NCI-H82 (cell line): ENCODE measurements at places on chromosomes 5 and 9.

GRCh38 chr5:74007193-74007592 is 381.2 kb downstream of the ARHGEF28 start:
- no peak for DNase-seq

- no peak for DNase-seq
Measured at GRCh38 chr9:89706731-89707191, 101.9 kb downstream of the GADD45G start.

GRCh38 chr5:6556089-6556801 is 76.6 kb downstream of the NSUN2 start:
- DNase-seq: peak; percentile 13

DNA sequence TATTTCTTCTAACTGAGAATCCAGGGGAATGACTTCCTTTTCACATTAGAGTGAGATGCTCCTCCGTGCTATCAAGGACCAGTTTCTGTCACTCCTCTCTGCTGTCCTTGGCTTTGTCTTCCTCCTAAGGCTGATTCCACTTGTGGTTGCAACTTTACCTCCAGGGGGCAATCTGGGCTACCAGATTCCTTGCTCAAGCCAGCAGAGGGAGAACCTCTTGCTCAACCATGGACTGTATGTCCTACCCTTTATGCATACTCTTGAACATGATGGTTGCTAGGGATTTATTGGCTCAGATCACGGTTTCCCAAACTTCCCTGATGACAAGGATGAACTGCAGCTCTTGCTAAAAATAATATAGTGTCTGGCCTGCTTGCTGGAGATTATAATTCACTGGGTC is 24.0 kb downstream of the NNT start:
- peak; percentile 77 for DNase-seq

- no peak for DNase-seq
Measured at GRCh38 chr9:137411645-137412380, 11.1 kb downstream of the EXD3 start.

DNA sequence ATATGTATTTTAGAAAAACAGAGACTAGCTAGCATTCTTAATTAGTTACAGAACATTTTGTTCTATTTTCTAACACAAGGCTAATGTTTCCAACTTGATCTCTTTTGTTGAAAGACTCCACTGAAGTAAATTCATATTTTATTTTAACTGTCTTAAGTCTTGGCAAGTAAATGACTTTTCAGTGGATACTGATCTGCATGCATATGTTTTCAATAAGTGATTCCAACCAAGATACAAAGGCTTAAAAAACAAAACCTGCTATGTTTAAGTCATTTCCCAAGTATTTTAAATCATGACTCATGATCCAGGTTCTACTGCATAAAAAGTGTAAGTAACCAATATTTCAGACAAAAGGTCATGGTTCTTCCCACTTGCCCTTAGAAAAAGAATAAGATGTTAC is 5.7 kb downstream of the CDO1 start:
- no peak for DNase-seq

DNA sequence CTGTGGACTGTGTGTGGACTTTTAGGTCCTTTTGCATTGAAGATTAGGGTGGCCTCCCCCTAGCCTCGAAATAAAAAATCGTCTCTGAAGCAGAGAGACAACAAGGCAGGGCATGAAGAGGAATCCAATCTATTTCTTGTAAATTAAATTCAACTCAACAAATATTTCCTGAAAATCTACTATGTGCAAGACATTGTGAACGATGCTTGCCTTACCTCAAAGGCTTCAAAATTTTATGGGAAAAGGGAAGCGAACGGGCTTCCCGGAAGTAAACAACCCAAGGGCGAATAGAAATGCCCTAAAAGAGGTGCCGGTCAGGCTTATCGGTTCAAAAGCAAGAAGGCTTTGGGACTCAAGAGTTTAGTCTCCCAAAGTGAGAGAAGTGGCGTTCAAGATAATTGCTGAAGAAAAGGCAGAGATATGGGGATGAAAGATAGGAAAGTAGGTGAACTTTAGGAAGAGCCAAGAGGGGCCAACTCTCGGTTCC is 525 bp downstream of the KIF24 start:
- DNase-seq: peak; percentile 62

DNA sequence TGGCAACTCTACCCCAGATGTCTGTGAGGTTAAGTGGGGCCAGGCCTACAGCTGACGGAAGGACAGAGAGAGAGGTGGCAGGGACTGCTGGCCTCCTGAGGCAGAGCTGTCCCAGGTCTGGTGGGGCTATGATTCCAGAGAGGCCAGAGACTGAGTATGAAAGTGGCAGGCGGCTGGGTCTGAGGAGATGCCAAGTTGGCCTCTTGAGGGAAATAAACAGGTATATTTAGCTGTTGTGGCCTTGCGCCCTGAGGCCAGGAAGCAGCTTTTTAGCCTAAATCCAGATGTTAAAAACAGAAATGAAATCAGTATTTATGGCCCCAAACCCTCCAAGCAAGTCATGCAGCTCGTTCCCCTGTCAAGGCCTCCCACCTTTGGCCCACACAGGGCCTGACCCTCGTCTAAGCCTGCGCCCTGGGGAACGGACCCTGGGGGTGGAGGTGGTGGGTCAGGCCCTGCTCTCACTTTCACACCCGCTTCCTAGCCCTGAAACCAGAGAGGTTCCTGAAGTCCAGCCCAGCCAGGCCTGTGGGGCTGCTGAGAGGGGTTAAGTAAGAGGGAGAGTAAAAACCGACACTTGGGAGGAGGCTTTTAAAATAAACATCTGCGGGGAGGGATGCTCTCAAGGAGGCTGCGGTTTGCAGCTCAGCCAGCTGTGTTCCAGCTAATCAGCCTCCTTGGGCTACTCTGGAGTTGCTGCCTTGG is 18.7 kb downstream of the PCDHGC5 start:
- no peak for DNase-seq

GRCh38 chr5:10306114-10306513 is 1.6 kb downstream of the CMBL start:
- DNase-seq: peak; percentile 11

GRCh38 chr5:176361437-176362232 is at the start of gene KIAA1191:
TSS of gene KIAA1191 (minus strand) at chr5:176361764. CDS start at chr5:176359508, 2,256 bp downstream.
- peak; percentile 88 for DNase-seq

DNA sequence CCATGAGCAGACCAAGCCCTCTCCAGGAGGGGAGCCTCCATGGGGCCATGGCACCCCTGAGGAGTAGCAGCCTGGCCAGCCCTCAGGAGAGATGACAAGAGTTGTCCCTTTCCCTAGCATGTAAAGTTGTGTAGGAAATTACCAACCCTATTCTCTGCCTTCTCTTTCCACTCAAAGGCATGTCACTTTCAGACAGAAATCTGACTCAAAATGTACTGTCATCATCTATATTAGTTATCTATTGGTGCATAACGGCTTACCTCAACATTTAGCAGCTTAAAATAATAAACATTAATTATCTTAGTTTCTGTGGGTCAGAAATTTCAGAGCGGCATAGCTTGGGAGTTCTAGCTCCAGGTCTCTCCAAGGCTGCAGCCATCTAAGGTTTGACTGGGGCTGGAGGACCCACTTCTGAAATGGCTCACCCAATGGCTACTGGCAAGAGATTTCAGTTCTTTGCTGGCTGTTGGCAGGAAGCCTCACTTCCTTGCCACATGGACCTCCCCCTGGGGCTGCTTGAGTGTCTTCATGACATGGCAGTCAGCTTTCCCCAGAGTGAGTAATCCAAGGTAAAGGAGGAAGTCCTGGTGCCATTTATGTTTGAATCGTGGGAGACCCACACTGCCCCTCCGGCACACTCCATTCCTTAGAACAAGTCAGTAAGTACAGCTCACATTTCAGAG is 632.3 kb downstream of the CCDC171 start:
- DNase-seq: no peak

- no peak for DNase-seq
Measured at GRCh38 chr5:178285399-178286225, 53.0 kb upstream of the PHYKPL start.

DNA sequence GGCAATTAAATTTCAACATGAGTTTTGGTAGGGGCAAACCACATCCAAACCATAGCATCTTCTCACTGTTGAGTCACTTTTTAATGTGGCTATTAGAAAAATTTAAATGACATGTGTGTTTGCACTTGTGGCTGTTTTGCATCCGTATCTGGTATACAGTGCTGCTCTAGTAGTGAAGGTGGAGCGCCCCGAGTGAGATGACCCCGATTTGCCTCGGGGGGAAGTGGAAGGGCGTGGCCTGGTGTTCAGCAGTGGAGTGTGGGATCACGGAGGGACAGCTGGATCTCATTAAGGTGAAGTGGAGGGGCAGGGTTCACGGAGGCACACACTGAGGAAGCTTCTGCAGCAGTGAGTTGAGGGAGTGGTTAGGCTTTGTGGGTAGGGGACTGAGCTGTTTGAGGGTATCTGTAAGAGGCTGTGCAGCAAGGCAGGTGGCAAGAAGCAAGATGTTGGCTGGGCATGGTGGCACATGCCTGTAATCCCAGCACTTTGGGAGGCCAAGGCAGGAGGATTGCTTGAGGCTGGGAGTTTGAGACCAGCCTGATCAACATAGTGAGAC is 6.2 kb upstream of the GMCL2 start:
- DNase-seq: no peak

DNA sequence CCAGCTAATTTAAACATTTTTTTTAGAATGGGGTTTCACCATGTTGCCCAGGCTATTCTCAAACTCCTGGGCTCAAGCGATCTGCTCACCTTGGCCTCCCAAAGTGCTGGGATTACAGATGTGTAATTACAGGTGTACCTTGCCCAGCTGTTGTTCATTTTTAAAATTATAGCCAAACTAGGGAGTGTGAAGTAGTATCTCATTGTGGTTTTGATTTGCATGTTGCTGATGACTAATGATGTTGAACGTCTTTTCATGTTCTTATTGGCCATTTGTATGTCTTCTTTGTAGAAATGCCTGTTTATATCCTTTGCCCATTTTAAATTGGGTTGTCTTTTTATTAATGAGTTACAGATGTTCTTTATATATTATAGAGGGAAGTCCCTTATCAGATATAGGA is 31.5 kb downstream of the EHMT1 start:
- no peak for DNase-seq

DNA sequence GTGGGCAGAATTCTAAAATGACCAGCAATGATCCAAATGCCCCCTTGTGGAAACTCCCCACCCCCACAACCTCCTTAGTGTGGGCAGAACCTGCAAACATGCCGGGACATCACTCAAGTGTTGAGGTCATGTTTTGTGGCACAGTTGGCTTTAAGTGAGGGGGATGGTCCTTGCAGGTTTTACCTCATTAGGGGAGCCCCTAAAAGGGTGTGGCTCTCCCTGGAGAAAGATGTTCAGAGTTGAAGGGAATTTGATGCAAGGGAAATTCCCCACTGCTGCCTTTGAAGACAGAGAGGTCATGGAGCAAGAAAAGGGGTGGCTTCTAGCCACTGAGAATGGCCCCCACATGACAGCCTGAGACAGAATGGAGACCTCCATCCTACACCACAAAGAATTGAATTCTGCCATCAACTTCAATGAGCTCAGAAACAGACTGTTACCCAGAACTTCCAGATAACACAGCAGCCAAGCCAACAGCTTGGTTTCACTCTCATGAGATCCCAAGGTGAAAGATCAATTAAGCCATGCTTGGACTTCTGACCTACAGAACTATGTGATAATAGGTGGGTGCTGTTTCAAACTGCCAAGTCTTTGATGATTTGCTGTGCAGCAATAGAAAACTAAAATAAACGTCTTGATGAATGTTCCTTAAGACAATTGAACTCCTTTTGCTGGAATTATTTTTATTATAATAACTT is 103.4 kb downstream of the MED10 start:
- DNase-seq: no peak

DNA sequence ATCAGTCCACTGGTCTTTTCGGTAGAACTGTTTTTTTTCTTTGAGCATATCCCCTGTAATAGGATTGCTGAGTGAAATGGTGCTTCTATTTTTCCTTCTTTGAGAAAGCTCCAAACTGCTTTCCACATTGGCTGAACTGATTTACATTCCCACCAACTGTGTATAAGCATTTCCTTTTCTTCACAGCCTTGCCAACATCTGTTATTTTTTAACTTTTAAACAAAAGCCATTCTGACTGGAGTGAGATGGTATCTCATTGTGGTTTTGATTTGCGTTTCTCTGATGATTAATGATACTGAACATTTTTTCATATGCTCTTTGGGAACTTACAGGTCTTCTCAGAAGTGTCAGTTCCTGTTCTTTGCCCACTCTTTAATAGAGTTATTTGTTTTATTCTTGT is 764.7 kb downstream of the MTRR start:
- no peak for DNase-seq

DNA sequence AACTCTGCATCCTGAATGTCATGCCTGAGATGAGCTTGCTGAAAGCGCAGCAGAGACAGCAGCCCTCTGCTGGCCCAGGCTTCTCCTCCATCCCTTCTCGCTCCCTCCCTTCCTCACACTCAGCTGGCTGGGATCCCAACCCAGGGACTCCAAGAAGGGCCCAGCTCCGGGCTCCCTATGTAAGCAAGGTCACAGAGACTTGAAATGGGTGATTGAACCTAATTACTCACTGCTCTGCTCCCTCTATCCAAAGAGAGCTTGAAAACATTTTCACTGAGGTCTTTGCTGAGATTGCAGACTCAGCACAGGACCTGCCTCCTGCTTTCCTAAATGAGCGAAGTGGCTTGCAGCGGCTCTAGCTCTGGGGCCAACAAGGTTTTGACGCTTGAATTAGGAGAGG is 42.8 kb downstream of the RAPGEF1 start:
- no peak for DNase-seq

DNA sequence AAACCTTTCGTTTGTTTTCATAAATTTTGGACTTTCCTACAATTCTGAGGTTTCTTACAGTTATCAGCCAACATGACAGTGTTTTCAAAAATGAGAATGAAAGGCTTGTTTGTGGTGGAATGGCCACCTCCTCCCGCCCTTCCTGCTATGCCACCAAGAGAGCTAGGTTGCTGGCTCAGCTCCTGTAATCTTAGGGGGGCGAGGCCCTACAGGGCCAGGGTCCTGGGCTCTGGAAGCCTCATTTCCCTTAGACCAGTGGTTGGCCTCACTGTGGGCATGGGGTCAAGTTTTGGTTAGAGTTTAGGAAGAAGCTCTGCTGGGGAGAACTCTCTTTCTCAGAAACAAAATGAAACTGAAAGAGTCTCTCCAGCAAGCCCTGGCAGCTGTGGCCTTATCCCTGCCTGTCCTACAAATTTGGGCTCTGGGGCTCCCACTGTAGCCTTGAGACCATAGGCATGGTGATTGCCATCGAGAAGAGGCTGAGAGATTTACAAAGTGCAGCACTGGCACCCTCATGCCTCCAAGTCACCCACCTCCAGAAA is 66.2 kb downstream of the IRX1 start:
- DNase-seq: no peak

GRCh38 chr5:34460496-34460895 is 195.6 kb upstream of the RAI14 start:
- no peak for DNase-seq

- no peak for DNase-seq
Measured at GRCh38 chr5:116738239-116738614, 163.6 kb upstream of the SEMA6A start.

- no peak for DNase-seq
Measured at GRCh38 chr9:120725907-120726306, 11.6 kb upstream of the MEGF9 start.

DNA sequence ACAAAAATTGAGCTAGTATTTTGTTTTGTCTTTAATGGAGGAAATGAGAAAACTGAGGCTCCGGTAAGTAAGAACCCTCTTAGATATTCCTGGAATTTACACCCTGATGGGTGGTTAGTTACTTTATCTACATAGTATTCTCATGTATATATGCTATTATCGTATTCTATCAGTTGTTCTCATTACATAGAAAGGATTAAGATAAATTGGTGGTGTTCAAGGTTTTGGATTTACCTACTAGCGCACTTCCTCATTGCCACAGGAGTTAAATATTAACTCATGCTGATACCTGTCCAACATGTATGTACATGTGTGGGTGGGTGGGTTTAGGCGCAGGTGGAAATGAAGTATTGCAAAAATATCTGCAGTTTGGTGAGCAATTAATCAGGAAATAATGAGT is 61.1 kb upstream of the IFNE start:
- DNase-seq: no peak
